Stimulated activated CD8-positive, alpha-beta memory T cell treated with anti-CD3 and anti-CD28 coated beads, Interleukin-7, amount 100 ng/mL, for 1 hour (primary cell): ENCODE measurements at places on chromosomes 12 and 14.

DNA sequence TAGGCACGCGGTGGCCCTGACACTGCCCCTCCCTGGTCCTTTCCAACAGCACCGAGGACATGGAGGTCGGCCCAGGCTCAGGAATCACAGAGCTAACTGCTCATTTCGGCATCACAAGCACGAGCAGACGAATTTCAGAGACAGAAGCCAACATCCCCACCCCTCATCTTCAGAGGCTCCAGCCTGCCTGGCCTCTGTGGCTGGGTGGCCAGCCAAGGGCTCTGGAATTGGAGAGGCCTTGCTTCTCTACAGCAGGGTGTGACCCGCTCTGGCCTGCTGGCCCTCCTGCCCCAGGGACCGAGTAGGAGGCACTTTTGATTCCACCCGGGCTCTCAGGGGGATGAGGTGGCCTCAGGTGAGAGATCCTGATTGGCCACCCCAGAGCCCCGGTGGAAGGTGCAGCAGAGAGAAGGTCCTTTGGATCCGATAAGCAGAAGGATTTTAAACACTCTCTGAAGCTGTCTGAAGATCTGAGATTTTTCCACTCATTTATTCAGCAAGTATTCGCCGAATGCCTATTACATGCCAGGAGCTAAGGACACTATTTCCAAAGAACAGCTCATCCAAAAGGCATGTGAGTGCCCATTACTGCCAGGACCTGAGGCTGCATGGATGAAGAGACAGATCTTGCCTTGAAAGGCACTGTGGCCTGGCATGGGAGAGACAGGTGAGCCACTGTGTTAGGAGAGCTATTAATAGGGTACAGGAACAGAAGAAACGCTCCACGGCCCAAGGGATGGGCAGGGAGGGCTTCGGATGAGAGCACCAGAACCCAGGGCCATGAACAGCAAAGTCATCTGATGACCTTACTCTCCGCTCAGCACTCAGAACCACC is 10.2 kb downstream of the BAG5 start:
- no peak for DNase-seq

DNA sequence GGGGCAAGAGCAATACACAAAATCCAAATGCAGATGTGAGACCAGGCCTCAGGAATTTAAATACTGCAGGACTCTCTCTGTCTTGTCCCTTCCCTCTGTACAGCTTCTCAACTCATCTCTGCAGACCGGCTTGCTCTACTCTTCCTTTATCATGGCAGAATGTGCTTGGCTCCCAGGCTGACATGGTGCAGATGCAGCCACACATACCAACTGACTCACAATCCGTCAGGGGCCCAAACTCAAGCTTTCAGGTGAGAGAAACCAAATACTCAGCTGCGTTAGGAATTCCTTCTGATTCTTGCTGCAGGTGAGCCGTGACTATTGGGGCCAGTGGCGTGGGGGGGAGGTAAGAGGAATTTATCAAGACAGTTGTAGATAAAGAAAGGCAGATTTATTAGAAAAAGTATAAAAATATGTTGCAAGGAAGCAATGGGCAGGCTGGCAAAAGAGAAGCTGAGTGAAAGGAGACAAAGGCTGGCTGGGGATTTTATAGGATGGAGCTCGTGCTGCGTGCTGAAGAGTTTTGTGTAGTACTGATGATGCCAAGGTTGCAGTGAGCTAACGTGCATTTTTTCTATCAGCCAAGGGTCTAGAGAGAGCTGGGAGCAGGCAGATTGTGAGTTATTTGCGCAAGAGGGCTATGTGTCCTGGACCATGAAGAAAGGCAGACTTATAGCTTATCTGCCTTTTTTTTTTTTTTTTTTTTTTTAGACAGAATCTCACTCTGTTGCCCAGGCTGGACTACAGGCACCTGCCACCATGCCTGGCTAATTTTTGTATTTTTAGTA is 5.0 kb upstream of the LGALS3 start:
- no peak for DNase-seq

DNA sequence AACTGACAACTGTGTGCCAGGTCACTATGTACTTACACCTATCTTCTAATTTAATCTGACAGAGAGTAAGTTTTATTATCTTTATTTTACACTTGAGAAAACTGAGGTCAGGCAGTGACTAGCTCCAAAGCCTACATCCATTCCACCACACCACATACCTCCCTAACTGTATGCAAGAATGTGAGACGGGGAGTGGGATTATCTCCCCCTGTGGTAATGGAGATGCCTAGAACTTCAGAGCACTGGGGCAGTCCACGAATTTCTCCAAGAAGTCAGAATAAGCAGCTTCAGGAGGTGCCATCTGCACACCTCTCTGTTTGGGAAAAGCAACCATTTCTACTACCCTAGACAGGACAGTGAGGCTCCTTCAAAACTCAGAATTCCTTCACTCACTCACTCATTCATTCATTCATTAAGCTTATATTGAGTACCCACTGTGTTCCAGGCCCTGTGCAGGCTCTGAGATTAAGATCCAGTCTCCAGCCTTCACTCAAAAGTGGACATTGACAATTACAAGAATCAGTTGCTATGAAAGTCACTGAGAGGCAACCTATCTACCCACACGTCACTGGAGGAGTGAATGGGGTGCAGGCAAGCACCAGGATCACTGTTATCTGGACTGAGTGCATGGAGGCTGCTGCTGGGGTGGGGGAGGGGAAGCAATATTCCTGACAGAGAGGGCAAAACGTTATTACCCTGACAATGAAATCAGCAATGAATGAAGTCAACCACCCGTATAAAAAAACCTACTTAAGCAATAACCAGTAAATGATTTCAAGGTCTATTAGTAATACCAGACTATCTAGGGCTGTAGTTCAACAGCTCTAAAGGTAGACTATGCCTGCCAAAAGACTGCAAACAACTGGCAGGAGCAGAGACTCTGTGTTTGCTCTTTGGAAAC is 18.0 kb downstream of the SLC7A7 start:
- DNase-seq: no peak

DNA sequence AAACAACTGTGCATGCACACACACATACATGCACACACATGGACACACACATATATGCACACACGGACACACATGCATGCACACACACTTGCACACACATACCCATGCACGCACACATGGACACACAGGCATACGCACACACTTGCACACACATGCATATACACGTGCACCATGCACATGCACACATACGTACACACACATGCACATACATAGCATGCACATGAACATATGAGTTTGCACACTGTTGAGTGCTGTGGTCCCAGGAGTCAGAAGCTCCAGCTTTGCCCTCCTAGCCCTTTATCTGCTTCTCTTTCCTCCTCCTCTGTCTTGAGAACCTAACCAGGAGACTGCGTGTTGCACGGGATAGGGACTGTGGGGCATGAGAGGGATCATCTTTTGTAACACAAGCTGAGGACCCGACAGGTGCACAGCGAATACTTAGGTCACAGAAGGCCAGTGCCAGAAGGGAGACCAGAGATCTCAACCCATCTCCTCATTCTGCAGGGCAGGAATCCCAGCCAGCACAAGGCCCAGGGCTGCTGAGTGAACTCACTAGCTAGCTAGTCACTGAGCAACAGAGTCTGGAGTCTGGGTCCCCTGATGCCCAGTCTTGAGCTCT is 3.5 kb upstream of the LRTM2 start:
- no peak for DNase-seq

GRCh38 chr14:52447236-52447635 is 105.1 kb downstream of the TXNDC16 start:
- no peak for DNase-seq

DNA sequence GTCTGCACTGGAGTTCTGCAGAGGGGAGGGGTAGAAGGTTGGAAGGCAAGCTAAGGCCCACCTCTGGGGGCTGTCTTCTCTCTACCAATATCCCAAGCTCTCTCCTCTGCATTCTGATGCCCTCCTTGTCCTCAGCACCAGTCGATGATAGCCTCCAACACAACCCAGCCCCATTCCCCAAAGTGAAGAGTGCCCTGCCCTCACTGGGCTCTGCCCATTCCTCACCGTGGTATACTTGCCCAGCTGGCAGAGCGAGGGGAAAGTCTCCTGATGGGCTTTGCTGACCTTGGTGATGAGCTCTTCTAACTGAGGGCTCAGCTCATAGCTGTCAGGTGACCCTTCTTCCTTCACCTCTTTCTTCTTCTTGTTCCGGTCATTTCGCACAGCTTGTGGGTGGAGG is 7.2 kb upstream of the ITGB7 start:
- DNase-seq: no peak

DNA sequence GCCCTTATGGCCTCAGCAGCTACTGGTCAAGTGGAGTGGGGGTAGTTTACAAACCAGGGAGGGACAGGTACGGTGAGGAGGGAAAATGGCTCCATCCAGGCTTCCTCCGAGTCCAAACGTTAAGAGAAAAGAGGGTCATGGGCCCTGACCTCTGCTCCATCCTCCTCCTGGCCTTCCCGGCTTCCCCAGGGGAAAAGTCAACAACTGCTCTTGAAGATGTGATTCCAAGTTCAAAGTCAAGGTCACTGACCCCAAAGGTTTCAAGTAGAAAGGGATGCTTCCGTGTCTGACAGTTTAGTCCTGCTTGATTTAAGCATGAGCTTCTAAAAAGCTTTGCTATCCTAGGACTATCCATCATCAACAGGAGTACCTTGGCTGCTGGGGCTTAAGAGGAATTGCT is 28.5 kb downstream of the CCDC88C start:
- no peak for DNase-seq

DNA sequence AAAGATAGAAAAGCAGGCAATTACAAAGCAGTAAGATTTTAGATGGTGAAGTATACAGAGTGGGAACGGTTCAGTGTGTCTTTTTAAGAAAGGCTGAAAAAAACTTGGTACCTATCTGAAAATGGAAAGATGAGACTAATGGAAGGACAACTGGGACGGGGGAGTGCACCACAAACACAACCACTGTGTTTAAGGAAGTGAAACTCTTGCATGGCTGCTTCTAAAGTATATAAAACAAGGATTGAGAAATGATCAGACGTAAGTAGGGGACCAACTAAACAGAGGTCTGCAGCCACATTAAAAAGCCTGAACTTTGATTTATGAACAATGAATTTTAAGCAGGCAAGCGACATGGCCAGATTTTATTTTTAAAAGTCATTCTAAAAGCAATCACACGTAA is 328.6 kb downstream of the MDGA2 start:
- DNase-seq: no peak

DNA sequence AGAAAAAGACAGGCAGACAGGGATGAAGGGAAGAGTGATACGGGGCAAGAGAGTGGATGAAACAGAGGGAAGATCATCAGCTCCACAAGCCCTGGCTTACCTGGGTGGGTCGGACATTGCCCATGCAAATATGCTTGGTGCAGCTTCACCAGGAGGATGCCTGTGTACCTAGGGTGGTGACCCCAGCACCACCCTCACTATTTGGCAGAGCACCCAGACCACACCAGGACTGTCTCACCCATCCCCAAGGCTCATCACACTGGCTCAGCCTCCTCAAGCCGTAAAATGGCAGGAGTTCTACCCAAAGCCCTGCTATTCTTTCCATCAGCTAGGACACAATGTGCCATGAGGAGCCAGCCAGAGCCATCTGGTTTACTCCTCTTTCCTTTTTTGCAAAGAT is 3.0 kb downstream of the GALNT8 start:
- DNase-seq: no peak

- no peak for DNase-seq
Observed at GRCh38 chr14:80055667-80056496, 155.4 kb downstream of the DIO2 start.

DNA sequence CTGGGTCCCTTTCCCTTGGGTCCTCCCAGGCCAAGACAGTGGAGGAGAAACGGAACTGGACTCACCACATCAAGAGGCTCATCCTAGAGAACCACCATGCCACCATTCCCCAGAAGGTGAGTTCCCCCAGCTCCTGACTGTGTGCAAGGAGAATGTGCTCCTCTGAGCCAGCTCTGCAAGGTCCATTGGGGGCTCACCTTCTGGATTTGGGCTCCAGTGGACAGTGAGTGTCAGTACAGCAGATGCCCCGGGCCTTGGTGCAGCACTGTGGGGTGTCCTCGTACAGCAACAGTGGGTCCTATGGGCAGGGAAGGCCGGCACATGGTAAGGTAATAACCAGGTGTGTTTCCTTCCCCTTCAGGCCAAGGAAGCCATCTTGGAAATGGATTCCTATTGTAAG is 27.8 kb downstream of the PLEKHG3 start:
- no peak for DNase-seq

GRCh38 chr14:36507847-36508417 is 12.1 kb downstream of the NKX2-1 start:
- no peak for DNase-seq

GRCh38 chr14:71647086-71647784 is 285.0 kb upstream of the RGS6 start:
- no peak for DNase-seq

DNA sequence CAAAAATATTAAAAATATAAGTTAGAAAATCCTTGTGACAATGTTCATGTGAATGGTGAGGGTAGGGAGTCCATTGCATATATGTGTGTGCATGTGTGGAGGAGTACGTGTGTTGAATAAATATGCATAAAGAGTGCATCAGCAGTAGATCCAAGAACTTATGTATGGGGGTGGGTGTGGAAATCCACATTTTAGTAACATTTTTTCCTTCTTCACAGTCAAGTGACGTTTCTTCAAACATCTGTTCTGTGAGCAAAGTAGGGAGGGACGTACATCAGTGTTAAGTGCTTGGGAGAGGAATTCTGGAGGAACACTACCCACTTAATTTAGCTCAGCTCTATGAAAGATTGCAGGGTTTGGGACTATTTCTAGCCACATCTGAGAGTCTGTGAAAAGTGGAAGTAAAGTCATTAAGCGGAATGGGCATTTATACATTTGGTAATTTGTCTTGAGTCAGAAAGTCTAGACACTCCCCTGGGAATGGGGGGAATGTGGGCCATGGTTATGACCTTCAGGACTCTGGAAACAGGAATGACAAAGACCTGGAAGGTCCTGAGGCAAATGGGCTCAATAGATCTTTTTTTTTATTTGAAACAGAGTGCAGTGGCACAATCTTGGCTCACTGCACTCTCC is 156.4 kb upstream of the PLXNC1 start:
- DNase-seq: no peak

- DNase-seq: no peak
Observed at GRCh38 chr14:55398679-55399078, 13.0 kb downstream of the ATG14 start.

GRCh38 chr14:78982551-78982950 is 812.4 kb downstream of the NRXN3 start:
- no peak for DNase-seq

DNA sequence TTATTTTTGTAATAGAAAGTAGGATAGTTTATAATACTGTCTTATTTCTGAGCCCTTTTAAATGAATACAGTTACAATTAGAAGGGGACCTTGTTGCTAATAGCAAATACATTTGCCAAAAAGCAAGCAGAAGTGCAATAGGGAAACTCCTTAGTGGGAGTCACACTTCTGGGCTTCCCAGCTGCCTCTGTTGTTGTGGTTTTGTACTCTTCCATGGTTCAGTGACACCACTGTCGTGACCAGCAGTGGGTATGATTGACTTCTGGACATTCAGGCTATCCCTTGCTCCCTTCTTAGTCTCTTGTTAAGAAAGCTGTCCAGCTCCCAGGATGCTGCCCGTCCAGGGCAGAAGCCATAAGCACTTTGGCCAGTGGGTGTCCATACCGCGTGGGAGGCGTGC is 22.6 kb downstream of the TCTN1 start:
- no peak for DNase-seq

DNA sequence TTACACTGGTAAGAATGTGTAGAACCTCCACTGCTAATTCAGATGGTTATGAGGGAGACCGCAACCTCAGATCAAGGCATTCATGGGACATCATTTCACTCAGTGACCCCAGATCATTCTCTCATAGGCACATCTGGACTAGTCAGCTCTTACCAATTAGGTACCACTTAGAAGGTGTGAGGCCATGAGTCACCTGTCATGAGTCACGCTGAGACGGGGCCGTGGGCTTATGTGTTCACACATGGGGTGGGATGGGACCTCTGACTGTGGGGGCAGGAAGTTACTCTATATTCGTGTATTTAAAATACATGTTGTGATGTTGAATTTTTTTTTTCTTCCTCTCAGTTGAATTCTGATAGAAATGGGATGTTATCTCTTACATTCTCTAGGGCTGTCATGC is 55.9 kb downstream of the CCDC92 start:
- DNase-seq: peak; percentile 19
